Effector memory CD8-positive, alpha-beta T cell (primary cell): ENCODE measurements at places on chromosomes 2 and 18.
A peak's percentile ranks its signal among the peaks of the same experiment; 100 is the strongest.

- no peak for DNase-seq
- H3K4me3 ChIP-seq = no peak overlapping the region
- no peak overlapping the region for H3K27ac ChIP-seq
- peaks cover 50% of the 10 kb centered on the region for H3K27me3 ChIP-seq
- H3K4me1 ChIP-seq = peaks cover 21% of the 10 kb centered on the region
- H3K36me3 ChIP-seq = peaks cover 9% of the 10 kb centered on the region
Observed at GRCh38 chr2:230919681-230920080, 5.4 kb downstream of the GPR55 start.

GRCh38 chr2:207375207-207375875 is 154.4 kb upstream of the CREB1 start:
- H3K36me3 ChIP-seq = no peaks in the 10 kb centered on the region
- DNase-seq = no peak
- no peak overlapping the region for H3K4me3 ChIP-seq
- H3K27me3 ChIP-seq = no peaks in the 10 kb centered on the region
- H3K4me1 ChIP-seq = no peaks in the 10 kb centered on the region

GRCh38 chr2:178830451-178830850 is 23.2 kb upstream of the TTN start:
- H3K27ac ChIP-seq = no peak overlapping the region
- H3K4me3 ChIP-seq = no peak overlapping the region
- no peaks in the 10 kb centered on the region for H3K36me3 ChIP-seq
- no peak for DNase-seq
- no peaks in the 10 kb centered on the region for H3K4me1 ChIP-seq

DNA sequence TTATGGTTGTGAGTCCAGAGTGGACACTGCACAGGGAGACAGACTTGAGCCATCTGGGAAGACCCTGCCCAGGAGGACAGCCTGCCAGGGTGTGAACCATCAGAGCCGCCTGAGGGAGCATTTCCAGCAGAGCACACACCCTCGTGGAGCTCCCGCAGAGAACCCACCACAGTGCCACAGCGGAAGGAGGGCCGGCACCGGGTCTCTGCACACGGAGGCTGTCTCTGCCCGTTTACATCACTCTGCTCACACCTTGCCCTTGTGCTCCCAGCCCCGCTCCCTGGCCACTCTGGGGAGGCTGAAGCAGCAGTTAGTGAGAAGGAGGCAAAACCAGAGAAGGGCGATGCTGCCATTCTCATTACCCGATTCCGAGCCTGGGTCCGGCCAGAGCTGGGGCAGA is 161.9 kb downstream of the KLHL29 start:
- peaks cover 26% of the 10 kb centered on the region for H3K27me3 ChIP-seq
- H3K27ac ChIP-seq = no peak overlapping the region
- no peak overlapping the region for H3K4me3 ChIP-seq
- no peaks in the 10 kb centered on the region for H3K36me3 ChIP-seq
- DNase-seq = no peak

DNA sequence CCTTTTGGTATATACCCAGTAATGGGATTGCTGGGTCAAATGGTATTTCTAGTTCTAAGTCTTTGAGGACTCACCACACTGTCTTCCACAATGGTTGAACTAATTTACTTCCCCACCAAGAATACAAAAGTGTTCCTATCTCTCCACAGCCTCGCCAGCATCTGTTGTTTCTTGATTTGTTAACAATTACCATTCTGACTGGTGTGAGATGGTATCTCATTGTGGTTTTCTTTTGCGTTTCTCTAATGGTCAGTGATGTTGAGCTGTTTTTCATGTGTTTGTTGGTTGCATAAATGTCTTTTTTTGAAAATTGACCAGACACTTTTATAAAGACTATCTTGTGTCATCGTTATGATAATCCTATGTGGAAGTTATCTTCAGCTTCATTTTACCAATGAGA is 16.0 kb upstream of the ATP8B1 start:
- H3K4me3 ChIP-seq = no peak overlapping the region
- no peak for DNase-seq
- H3K36me3 ChIP-seq = no peaks in the 10 kb centered on the region
- no peaks in the 10 kb centered on the region for H3K4me1 ChIP-seq
- no peak overlapping the region for H3K27ac ChIP-seq

DNA sequence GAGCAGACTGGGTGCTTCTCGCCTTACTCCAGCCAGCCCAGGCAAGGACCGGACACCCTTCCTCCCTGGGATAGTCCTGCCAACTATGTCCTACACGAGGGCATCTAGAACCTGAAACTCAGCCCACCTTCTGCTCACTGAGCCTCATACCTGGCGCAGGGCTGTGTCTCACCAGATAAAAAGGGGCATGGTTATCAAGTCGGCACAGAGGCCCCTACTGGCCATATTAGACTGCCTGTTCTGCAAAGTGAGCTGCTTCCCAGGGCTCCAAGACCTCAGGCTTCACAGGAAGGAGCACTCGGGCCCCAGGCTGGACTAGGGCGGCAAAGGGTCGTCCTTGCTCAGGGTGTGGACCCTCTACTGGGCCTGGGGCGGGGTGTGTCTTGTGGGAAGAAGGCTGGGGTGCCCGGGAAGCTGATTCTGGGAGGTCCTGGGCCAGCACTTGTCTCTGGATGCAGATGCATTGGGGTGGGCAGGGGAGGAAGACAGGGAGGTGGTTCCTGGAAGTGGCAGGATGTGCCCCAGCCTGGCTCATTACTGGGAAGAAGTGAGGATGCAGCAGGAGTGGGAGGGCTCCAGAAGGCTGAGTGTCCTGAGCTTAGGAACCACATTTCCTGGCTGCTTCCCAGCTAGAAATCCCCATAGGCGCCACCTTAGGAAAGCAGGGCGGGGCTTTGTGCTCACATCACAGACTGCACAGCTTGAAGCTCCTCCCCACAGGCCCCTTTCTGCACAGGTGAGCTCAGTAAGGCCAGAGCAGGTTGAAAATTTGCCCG is 19.6 kb downstream of the EHD3 start:
- no peak for DNase-seq
- H3K27ac ChIP-seq = no peak overlapping the region
- no peaks in the 10 kb centered on the region for H3K36me3 ChIP-seq
- H3K27me3 ChIP-seq = no peaks in the 10 kb centered on the region
- H3K4me3 ChIP-seq = no peak overlapping the region

GRCh38 chr2:177326005-177326404 is 61.5 kb upstream of the NFE2L2 start:
- H3K36me3 ChIP-seq = peaks cover 2% of the 10 kb centered on the region
- no peak overlapping the region for H3K27ac ChIP-seq
- H3K4me3 ChIP-seq = no peak overlapping the region
- H3K4me1 ChIP-seq = no peaks in the 10 kb centered on the region

- no peak overlapping the region for H3K4me3 ChIP-seq
- no peaks in the 10 kb centered on the region for H3K36me3 ChIP-seq
- peak overlapping the region; percentile 51 for H3K27ac ChIP-seq
- peaks cover 32% of the 10 kb centered on the region for H3K27me3 ChIP-seq
Observed at GRCh38 chr2:200258081-200258480, 48.4 kb upstream of the SPATS2L start.

- H3K27me3 ChIP-seq = peaks cover 17% of the 10 kb centered on the region
- H3K27ac ChIP-seq = no peak overlapping the region
- no peaks in the 10 kb centered on the region for H3K36me3 ChIP-seq
- no peak overlapping the region for H3K4me3 ChIP-seq
Observed at GRCh38 chr18:79608069-79608468, 71.5 kb upstream of the CTDP1 start.

DNA sequence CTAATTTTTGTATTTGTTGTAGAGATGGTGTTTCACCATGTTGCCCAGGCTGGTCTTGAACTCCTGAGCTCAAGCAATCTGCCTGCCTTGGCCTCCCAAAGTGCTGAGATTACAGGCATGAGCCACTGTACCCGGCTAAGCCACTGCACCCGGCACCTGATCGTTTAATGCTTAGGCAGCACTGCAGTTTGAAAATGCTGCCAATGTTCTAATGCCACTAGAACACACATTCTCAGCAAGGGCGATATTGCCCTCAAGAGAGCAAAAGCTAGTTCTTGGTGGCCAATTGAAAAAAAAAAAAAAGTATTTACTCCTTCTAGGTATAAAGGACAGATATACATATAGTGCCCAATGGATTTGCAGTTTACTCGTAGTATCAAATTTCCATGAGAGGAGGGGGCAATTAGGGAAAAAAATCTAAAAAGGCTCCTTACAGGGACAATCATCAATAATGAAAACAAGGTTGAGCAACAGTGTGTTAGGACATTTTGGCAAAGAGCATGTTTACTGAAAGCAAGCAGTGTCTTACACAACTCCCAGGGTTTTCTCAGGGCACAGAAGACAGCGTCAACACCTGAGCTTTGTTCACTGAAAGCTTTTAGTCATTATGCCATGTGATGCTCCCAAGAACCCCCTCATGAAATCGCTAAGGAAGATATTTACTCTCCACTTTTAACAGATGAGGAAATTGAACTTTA is 199.9 kb upstream of the PKDCC start:
- no peak overlapping the region for H3K4me3 ChIP-seq
- peaks cover 73% of the 10 kb centered on the region for H3K27me3 ChIP-seq
- H3K4me1 ChIP-seq = no peaks in the 10 kb centered on the region
- H3K36me3 ChIP-seq = peaks cover 3% of the 10 kb centered on the region
- no peak for DNase-seq

GRCh38 chr2:230360028-230360427 is 33.0 kb downstream of the SP140L start:
- H3K36me3 ChIP-seq = peaks cover 11% of the 10 kb centered on the region
- no peak overlapping the region for H3K4me3 ChIP-seq
- H3K27ac ChIP-seq = no peak overlapping the region
- no peak for DNase-seq

GRCh38 chr18:8711736-8712135 is 6.4 kb downstream of the MTCL1 start:
- H3K27me3 ChIP-seq = peaks cover 71% of the 10 kb centered on the region
- H3K36me3 ChIP-seq = peaks cover 5% of the 10 kb centered on the region
- no peak overlapping the region for H3K4me3 ChIP-seq
- no peak for DNase-seq
- H3K4me1 ChIP-seq = peaks cover 4% of the 10 kb centered on the region

GRCh38 chr2:240560084-240560479 is at the start of gene DUSP28:
Gene DUSP28 (plus strand): TSS chr2:240560357. CDS start chr2:240560685, 328 bp downstream.
- H3K27me3 ChIP-seq = no peaks in the 10 kb centered on the region
- DNase-seq = peak; percentile 90
- peak within 1 kb of the TSS; percentile 93 for H3K27ac ChIP-seq
- H3K36me3 ChIP-seq = peaks cover 31% of the 10 kb centered on the region
- H3K4me3 ChIP-seq = peak within 1 kb of the TSS; percentile 93
- peaks cover 57% of the 10 kb centered on the region for H3K4me1 ChIP-seq

- DNase-seq = no peak
- no peak overlapping the region for H3K27ac ChIP-seq
- no peak overlapping the region for H3K4me3 ChIP-seq
- no peaks in the 10 kb centered on the region for H3K27me3 ChIP-seq
- H3K36me3 ChIP-seq = peaks cover 15% of the 10 kb centered on the region
Observed at GRCh38 chr18:13643261-13643751, 83.1 kb downstream of the FAM210A start.

DNA sequence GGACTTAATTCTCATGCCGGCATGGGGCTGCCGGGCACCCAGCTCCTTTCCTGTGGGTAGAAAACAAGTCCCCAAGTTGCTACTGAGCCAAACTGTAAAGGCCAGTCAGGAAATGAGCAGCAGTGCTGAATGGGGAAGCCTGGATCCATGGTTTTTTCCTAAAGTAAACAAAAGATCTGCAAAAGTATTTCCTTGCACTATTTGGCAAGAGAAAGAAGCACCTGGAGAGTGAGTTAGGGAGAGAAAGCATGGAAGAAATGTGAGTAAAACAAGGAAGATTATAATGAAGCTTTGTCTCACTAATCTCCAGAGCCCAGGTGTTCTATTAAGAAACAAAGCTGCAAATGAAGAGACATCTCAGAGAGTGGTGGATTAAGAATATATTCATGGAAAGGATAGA is 117.6 kb downstream of the METTL8 start:
- H3K36me3 ChIP-seq = no peaks in the 10 kb centered on the region
- DNase-seq = no peak
- no peak overlapping the region for H3K27ac ChIP-seq
- H3K4me1 ChIP-seq = peaks cover 31% of the 10 kb centered on the region
- H3K4me3 ChIP-seq = no peak overlapping the region

- H3K27ac ChIP-seq = peak overlapping the region; percentile 95
- DNase-seq = peak; percentile 32
- H3K36me3 ChIP-seq = peaks cover 86% of the 10 kb centered on the region
- H3K4me3 ChIP-seq = peak overlapping the region; percentile 83
Observed at GRCh38 chr2:86787736-86788135, 3.0 kb downstream of the CD8A start.

DNA sequence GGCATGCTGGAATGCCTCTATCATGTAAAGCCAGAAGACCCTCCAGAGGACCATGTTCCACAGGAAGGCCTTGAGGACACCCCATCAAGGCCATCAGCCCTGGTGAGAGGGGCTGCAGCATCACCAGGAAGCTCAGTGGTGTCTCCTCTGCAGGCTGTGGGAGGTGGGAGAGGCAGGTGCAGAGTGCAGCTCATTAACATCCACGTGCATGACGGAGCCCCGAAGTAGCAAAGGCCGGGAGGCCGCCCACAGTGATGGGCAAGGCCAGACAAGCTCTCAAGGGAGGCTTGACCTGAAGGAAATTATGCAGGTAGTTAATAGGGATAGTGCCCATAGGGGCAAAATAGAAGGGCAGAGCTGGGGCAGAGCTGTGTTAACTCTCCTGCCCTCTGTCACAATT is 30.3 kb upstream of the SMCHD1 start:
- no peak overlapping the region for H3K4me3 ChIP-seq
- H3K4me1 ChIP-seq = no peaks in the 10 kb centered on the region
- no peak for DNase-seq
- no peak overlapping the region for H3K27ac ChIP-seq
- H3K36me3 ChIP-seq = no peaks in the 10 kb centered on the region

DNA sequence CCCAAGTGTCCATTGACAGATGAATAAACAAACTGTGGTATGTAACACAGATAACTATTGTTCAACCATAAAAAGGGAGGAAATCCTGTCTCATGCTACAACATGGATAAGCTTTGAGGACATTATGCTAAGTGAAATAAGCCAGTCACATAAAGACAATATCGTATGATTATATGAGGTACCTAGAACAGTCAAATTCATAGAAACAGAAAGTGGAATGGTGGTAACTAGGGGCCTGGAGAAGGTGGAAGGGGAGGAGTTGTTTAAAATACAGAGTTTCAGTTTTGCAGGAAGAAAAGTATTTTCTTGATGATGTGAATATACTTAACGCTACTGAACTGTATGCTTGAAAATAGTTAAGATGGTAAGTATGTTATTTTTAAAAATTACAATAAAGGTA is 304.6 kb upstream of the CXCR4 start:
- peaks cover 5% of the 10 kb centered on the region for H3K36me3 ChIP-seq
- no peak overlapping the region for H3K27ac ChIP-seq
- peaks cover 58% of the 10 kb centered on the region for H3K27me3 ChIP-seq
- peaks cover 14% of the 10 kb centered on the region for H3K4me1 ChIP-seq
- no peak for DNase-seq
- no peak overlapping the region for H3K4me3 ChIP-seq
